CD4-positive, alpha-beta memory T cell (primary cell): ENCODE measurements at places on chromosomes 4 and X.

DNA sequence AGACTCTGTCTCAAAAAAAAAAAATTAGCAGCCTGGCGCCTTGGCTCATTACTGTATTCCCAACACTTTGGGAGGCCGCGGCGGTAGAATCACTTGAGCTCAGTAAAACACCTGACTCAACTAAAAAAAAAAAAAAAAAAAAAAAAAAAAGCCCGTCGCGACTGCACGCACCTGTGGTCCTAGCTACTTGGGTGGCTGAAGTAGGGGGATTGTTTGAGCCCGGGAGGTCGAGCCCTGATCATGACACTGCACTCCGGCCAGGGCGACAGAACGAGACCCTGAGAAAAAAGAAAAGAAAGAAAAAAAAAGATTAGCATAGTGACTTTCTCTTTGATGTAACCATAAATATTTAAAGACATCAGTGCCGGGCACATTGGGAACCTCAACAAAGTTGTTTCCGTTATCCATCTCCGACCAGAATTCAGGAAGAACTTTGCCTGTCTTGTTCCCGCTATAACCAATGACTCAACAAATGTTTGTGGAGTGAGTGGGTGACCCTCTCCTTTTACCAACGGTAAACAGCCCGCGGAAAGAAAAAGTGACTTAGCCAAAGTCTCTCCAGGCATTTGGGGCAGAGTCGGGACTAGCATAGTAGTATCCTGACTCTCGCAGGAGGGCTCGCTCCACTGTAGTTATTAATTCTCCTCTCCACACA lies 553 bp upstream of the MED28 start:
- peak; percentile 44 for DNase-seq

DNA sequence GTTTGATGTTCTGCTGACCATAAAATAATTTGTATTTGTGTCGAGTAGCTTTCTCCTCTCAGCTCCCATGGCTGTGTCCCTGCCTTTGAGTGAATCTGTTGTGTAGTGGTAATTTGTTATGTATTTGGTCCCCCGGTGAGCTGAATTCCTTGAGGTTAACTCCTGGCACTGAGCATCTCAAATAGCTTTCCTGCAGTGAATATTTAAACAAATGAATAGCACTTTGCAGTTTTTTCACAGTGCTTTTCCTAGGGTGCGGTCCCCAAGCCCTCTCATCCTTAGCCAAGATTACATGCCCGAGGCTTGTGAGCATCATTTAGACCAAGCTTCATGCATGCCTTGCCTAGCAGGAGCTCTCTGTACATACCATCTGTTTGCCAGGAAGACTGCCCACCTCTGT lies 74.2 kb downstream of the CLDN34 start:
- no peak for DNase-seq

DNA sequence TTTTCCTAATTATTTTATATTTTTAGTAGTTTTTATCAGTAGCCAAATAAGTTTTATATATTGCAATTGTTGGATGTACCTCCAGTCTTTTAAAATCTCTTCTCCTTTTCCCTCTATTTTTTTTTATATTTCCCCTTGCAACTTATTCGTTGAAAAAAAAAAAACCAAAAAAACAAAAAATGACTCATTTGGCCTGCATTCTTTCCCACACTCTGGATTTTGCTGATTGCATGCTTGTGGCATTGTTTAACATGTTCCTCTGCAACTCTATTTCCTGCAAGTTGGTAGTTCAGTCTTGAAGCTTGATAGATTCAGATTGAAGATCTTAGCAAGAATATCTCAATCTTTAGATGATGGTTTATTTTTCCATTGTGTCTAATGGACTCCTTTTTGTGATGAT lies 260.6 kb upstream of the BOD1L1 start:
- no peak for DNase-seq

DNA sequence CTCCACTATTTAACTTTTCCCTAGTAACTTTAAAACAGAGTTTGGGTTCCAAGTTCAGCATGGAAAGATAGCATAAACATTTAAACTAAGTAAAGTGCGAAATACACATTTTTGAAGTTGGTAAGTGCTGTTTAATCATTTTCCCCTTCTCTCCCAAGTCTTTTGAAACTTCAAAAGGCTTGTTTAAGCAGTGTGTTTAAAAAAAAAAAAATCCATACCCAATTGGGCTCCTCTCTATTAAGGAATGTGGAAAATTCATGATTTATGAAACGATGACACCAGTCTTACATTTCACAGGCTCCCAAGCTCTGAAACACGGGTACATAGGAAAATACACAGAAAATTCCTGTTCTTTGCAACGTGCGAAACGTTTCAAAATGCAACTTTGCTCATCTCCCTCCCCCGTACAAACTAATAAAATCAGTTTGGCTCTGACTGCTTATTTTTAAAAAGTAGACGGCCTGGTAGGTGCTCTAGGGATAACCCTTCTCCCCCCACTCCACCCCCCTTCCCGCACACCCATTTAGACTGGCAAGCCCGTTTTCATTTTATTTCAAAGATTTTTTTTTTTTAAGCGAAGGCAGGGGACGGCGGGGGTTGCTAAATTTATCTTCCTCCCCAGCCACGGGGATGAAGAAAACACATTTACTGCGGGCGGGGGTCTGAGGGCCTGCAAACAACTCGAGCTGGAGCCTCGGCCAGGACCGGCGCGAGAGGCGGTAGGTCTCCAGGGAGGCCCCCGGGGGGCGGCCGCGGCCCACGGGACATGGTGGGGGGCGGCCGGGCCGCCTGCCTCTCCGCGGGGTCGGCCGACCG lies 786 bp upstream of the ZFX start:
- DNase-seq: peak; percentile 46

- no peak for DNase-seq
Observed at GRCh38 chr4:142549726-142550463, 296.2 kb downstream of the INPP4B start.

DNA sequence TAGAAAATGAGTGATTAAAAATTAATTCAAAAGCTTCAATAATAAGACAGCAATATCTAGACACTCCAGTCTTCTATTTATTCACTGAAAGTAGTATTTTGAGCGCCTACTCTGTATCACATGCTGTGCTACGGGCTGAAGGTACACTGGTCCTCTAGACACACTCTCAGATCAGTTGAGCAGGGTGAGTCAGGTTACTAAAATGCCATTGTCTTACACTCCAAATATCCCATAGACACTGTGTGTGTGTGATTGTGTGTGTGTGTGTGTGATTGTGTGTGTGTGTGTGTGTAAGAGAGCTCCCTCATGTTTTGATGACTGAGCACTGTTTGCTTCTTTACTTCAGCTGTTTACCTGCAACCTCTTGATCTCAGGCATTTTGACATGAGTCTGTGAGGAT lies 342.8 kb upstream of the BOD1L1 start:
- DNase-seq: no peak

DNA sequence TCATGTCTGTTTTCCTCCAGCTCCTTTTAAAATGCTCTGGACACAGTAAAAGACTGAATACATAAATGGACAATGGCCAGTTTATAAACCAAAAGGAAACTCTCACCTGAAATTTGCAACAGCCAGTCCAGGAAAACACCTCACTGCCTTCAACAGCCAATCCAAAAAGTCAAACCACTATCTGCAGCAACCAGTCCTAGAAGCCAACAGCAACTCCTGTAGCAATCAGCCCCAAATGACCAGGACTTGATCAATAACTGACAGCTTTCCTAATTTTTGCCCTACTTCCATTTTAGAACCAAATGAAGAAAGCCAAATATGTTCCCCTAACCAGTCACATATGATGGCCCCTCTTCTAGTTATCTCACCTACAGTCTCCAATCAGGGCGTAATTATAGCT lies 309.5 kb upstream of the CPXCR1 start:
- no peak for DNase-seq

GRCh38 chr4:6338175-6338950 lies 68.7 kb downstream of the WFS1 start:
- DNase-seq: no peak

DNA sequence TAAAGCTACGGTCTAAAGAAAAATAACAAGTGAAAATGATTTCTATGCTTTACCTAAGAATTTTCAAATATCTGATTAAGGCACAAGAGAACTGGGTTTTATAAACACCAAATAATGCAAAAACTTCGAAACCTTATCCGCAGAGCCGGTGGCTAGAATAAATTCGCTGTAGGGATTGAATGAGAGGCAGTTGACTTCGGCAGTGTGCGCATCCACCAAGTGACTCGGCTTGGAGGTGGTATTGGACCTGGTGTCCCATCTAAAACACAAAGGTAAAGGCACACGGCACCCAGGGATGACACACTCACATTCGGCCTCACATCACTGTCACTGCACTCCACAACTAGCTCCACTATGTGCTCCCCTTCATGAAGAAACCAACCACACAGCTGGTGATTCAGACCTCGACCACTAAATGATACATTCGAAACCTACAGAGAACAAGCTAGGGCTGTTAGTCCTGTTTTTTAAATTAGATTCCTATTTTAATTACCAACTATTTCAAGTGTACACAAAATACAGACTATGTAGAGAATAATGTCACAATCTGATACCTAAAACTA lies 17.5 kb downstream of the RBBP7 start:
- DNase-seq: no peak

DNA sequence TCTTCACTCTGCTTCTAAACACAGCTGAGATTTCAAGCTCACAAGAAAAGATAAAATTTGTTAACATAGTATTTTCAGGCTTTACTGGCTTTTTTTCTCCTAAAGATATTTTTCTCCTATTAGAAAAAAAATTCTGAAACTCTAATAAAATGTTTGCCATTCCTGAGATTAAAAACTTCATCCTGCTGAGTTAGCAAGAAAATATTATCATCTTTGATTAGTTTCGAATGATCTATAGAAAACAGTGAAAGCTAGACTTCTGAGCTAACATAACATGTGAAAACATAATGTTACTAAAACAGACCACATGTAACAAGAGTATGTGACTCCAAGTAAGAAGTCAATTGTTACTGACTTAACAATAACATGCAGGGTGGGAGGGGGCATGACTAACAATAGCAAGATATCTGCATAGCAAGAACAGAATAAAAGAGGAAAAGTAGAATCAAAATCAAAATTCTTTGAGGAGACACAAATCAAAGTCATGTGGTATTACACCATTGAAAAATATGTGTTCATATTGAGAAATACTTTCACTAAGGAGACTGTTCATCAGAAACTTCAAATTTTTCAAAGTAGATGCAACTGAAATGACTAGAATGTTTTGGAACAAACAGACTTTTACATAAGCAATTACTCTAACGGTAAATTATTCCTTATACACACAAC lies 14.5 kb downstream of the TBCK start:
- DNase-seq: no peak

DNA sequence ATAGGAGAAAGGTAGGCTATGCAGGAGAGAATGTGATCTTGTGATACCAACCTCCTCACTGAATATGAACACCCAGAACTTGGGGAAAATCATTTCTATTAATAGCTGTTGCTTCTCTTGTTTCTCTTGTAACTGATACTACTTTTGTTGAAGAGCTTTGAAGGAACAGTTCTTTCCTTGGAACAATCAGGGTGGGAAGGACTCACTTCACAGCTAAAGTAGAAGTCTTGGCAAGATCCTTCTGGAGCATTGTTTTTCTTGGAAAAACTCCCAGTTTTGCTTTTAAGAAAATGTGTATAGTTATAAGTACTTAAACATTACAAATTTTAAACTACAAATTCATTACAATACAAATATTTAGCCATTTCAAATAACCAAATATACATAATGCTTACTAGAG lies 19.1 kb upstream of the XK start:
- DNase-seq: no peak

- no peak for DNase-seq
Observed at GRCh38 chrX:95029571-95029970, 1355.6 kb downstream of the FAM133A start.

GRCh38 chrX:107715331-107716117 lies 60.1 kb downstream of the TSC22D3 start:
- DNase-seq: peak; percentile 44

DNA sequence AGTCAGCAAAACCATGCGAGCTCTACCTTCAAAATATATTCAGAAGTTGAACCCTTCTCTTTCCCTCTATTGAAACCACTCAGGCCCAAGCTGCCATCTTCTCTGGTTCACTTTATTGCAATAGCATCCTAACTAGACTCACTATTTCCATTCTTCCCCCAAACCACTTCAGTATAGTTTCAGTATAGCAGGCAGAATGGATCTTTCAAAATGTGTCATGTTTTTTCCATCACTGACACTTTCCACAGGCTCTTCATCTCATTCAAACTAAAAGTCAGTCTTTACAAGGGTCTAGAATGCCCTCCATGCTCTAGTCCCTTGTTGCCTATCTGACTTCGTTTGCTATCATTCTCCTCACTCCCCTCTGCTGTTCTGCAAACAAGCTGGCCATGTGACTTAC lies 274.4 kb downstream of the IDS start:
- DNase-seq: no peak

DNA sequence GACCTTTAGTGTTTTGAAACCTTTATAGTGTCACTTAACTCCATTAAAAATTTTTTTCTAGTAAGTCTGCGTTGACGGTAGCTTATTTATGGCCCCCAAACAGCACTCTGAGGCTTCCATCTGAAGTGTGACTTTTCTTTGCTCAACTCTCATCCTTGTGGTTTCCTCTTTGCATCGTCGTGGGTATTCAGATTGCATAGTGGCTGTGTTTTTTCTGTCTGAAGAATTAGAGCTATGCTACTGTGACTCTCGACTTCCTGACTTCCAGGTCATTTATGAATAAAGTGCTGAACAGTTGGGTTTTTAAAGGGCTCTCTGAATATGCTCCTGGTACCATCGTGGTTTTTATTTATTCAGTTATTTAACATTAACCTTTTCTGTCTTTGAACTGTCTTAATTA lies 44.9 kb downstream of the JADE1 start:
- peak; percentile 47 for DNase-seq

GRCh38 chr4:124459196-124459940 lies 253.2 kb downstream of the ANKRD50 start:
- no peak for DNase-seq

DNA sequence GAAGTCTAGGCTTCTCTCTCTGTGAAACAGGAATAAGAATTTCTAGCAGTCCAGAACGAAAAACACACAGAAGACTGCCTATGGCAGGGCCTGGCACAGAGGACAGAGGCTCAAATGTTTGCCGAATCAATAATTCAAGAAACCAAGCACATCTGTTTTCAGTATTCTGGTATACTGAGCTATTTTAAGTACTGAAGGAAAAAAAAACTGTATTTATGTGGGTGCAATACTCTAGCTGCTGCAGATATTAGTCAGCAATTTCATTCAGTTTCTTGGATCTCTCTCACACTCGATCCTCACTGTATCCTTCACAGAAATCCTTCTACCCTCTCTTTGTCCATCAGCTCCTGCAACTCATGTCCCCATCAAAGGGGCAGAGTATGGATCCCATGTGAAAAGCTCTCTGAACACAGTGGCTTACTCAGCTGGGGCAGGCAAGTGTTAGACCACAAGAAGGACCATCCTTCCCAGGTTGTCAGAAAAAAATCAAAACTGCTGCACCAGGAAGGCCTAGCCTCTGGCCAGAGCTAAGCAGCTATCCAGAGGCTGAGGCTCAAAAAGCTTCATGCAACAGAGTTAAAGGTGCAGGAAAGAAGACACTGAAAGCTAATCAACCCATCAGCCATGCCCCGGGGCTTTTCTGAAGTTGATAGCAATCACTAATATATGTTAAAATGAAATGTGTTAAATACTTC lies 9.1 kb upstream of the USO1 start:
- DNase-seq: no peak
